ENCODE measurements at places on chromosomes 16 and 17. TPM values are rescaled to one million over a fixed set of nuclear protein-coding genes. Genes with fewer than 3 reads are reported as not detected.

DNA sequence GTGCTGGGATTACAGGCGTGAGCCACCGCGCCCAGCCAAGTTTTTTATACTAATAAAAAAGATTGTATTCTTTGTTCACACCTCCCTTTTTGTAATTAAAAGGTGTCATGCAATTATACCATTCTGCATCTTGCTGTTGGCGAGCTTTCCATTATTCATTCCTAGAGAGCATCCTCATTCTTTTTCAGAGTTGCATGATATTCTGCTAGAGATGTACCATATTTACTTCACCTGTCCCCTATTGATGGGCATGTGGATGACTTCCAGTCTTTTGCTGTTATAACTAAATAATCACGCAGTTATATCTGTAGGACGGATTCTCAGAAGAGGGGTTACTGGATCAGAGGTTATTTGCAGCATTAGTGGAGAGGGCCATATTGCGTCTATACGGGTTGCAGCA is 17.0 kb downstream of the SGSM2 start:
- DNase-seq, result no peak

DNA sequence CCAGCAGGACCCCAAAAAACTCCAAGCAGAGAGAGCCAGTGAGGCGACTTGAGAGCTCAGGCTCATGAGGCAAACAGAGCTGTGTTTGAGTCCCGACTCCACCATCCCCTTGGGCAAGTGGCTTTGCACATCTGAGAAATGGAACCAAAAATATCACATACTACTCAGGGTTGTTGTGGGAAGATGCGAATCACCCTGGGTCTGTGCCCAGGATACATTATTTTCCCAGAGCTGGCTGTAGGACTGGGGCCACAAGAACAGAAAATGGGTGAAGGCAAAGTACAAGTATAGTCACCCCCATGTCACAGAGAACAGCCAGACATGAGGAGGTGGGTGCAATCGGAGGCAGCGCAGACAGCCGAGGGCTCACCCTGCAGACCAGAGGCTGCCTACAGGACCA is 127.3 kb downstream of the GAS7 start:
- no peak for DNase-seq

GRCh38 chr16:51508490-51509212 is 357.6 kb upstream of the SALL1 start:
- DNase-seq, result no peak

DNA sequence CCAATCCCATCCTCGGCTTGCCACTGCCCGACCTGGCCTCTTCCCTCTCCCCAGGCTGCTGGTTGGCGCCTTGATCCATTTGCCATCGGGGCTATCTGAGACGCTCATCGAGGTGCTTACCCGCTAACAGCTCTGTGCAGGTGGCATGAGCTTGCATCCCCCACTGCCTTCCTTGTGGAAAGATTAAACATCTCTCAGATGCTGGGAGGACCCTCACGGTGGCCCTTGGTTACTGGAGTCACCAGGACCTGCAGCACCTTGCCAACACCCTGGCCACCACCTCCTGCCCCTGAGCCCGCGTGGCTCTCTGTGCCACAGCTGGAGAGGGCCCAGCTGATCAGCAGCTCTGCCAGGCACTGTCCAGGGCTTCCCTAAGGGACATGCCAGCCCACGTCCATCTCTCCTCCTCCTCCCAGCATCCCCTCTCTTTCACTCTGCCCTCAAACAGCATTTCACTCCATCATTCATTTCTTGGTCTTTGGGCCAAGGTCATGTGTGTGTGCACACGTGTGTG is 249.6 kb downstream of the RBFOX3 start:
- DNase-seq, result no peak

TP53TG3C gene
- total RNA-seq, result not detected

DNA sequence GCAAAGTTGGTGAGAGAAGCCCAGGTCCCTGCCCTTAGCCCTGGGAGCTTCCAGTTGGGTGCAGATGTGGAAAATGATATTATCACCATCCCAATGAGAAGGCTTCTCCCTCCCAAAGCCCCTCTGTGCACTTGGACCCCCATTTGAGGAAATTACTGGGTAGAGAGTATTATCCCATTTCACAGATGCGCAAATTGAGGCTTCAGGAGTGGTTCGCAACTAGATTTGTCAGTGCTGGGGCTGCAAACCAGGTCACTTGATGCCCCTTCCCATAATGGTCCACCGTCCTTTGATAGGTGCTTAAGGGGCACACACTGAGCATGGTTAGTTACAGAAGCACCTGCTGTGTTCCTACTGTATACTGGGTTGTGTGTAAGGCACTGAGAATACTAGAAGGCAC is 14.3 kb upstream of the FOXN1 start:
- DNase-seq, result no peak

DNA sequence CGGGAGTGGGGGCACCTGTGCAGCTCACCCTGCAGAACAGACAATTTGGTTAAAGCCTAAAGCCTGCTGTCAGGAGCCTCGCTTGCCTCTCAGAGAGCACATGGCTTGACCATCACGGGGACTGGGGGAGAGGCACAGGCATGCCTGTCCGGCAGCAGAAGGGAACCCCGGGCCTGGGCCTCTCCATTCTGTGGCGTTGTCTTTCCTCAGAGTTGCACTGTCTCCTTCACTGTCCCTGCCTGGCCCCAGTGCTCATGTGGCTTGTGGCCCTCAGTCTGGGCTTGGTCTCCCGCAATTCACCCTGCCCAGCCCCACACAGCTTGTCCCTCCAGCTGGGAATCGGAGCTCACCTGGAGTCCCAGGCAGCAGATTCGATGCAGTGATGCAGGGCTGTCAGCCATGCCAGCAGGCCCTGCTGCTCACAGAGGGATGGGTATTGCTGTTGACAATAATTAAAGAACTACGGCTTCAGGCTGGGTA is 189.9 kb downstream of the SEC14L1 start:
- DNase-seq, result no peak

GRCh38 chr17:63855185-63855584 is 12.7 kb upstream of the SMARCD2 start:
- no peak for DNase-seq

OR1G1 gene
- not detected for total RNA-seq

ATF7IP2 gene
- total RNA-seq, result 21.9 TPM

RAB11FIP4 gene
- 30.3 TPM for total RNA-seq

GRCh38 chr17:73327676-73328075 is 15.9 kb upstream of the CDC42EP4 start:
- DNase-seq, result no peak

DNA sequence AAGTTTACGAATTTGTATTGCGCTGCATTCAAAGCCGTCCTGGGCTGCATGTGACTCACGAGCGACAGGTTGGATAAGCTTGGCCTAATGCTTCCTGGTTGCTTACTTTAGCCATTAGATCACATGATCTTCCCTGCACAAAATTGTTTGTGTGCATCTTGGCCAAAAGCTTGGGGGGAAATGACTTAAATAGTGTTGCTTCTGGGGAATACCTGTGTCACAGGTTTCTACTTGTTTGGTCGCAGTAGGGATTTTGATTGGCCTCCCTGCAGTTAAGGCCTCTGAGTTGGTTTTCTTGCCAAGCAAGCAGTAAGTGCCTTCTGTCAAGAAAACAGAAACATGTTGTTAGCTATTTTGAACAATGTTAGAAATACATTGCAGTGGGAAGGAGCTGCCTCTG is 39.6 kb upstream of the DUSP14 start:
- no peak for DNase-seq

GRCh38 chr17:31726980-31727427 is 132.0 kb downstream of the COPRS start:
- no peak for DNase-seq

HCRT gene
- not detected for total RNA-seq

- no peak for DNase-seq
Measured at GRCh38 chr16:65510850-65511249, 389.0 kb upstream of the CDH11 start.

GPR139 gene
- not detected for total RNA-seq

All from activated CD4-positive, alpha-beta T cell treated with anti-CD3 and anti-CD28 coated beads for 36 hours (primary cell).